Activated T-cell treated with anti-CD3 and anti-CD28 coated beads, Interleukin-2, amount 50 U/mL, for 48 hours (primary cell): ENCODE measurements at places on chromosomes 2 and 18.

DNA sequence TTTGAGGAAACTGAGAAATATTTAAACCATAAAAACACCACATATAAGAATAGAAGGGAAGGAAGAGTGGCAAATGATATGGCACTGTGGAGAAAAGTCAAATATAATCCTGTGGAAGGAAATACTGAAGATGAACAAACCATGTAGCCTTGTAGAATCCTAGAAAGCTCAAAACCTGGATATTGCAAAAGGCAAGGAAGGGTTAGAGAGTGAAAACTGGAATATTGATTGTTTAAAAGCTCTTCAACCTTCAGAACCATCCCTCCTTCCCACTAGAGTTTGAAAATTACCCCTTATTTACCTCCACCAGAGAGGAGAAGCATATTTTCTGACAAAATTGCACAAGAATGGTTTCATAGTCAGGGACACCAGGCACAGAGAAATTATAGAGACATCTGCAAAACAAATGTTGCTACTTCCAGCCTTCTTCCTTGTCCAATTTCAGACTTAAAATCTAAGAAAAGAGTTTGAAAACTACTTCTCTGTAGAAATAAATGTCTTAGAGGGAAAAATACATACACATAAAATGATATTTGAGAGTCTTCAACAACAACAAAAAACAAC, 48.0 kb downstream of the ANTXR1 start:
- DNase-seq: no peak

- no peak for DNase-seq
Observed at GRCh38 chr2:48253301-48253700, 276.7 kb upstream of the STON1 start.

DNA sequence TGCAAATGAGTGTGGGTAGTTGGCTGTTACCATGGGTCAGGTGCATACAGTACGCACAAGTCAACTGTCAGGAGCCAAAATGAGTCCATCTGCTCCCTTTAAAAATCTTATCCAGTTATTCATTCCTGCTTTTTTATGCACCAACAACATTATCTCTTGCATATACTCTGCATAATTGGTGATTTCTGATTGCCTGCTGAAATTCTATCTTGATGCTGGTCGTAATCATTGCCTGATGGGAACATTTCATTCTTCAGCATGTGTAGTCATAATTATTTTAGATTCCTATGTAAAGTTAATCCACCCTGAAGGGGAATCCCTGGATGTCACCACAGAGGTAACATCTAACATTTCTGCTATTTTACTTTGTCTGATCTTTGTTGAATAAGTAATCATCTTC, 102.2 kb upstream of the RND3 start:
- DNase-seq: no peak

DNA sequence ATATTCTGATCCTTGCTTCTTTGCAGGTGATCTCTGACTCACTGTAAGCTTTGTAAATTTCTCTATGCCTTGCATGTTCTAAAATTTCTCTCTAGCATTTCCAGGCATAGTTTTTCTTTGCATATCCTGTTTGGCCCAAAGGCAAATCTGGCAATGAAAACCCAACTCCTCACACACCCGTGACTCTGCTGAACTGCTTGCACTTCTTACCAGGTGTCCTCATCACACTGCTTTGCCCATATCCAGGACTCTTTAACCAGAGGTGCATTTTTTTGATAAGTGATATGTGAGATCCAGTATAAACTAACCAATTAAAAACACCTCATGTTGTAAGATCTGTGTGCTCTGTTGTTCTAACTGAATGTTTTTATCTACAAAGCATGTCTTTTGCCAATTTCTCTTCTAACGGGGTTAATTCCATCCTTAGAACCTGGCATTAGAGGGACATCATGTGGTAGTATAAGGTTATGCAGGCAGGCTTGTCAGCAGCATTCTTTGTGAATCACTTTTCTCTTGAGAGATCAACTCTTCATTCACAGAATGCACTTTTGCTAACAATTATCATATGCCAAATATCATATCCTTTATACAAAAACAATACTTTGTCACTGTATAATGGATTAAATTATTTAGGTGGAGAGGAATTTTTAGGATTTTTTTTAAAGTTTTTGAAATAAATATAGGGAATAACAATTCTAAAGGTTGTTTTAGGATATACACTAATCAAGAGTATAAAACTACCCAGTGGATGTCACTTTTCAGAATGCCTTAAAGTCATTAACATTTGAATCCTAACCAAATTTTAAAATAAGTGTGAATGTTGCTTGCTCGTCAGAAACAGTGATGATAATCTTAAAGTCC, 20.8 kb upstream of the TMX3 start:
- no peak for DNase-seq

- no peak for DNase-seq
Observed at GRCh38 chr2:148027822-148028221, 6.9 kb downstream of the MBD5 start.

GRCh38 chr2:102112271-102112670, 30.3 kb upstream of the IL1R1 start:
- no peak for DNase-seq

- DNase-seq: no peak
Observed at GRCh38 chr2:126888046-126888445, 10.6 kb upstream of the TEX51 start.

- no peak for DNase-seq
Observed at GRCh38 chr2:239279508-239280295, 121.1 kb downstream of the HDAC4 start.

- no peak for DNase-seq
Observed at GRCh38 chr2:95240091-95240490, 32.8 kb downstream of the ZNF892 start.

DNA sequence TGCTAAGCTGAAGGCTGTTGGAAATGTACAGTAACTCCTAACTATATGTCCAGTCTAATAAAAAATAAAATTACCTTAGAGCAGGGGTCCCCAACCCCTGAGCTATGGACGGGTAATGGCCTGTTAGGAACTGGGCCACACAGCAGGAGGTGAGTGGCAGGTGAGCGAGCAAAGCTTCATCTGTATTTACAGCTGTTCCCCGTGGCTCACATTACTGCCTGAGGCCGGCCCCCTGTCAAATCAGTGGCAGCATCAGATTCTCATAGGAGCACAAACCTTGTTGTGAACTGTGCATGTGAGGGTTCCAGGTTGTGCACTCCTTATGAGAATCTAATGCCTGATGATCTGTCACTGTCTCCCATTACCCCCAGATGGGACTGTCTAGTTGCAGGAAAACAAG, 73.1 kb upstream of the CXCR4 start:
- DNase-seq: no peak

GRCh38 chr2:43005975-43006833, 213.8 kb upstream of the HAAO start:
- DNase-seq: no peak

DNA sequence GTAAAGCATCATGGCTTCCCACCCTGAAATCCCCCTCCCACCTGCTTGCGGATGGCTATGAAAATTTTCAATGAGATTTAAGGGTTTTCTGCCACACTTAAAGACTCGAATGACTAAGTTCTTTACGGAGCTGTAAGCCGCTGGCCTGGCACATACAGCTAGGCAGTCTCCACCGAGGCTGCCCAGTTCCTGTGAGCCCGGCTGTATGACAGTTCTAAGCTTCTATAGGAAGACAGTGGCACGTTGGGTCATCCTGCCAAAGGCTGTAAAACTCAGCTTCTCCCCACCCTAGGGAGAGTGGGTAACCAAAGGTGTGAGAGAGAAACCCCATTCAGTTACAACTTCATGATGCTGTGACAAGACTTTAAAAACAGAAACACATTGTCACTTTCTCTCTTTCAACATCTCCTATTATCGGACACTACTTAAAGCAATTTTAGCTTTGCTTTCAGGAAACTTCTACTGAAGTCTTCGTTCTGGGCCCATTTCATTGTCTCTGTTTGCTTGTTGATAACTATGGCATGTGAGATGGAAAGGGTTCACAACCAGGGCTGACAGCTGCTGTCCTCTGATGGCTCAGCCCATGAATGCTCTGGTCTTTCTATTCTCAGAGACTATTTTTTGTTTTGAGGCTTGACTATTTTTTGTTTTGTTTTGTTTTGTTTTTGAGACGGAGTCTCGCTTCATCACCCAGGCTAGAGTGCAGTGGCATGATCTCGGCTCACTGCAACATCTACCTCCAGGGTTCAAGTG, 7.1 kb downstream of the CASP8 start:
- DNase-seq: no peak

GRCh38 chr2:123597988-123598387, 427.1 kb upstream of the CNTNAP5 start:
- no peak for DNase-seq

DNA sequence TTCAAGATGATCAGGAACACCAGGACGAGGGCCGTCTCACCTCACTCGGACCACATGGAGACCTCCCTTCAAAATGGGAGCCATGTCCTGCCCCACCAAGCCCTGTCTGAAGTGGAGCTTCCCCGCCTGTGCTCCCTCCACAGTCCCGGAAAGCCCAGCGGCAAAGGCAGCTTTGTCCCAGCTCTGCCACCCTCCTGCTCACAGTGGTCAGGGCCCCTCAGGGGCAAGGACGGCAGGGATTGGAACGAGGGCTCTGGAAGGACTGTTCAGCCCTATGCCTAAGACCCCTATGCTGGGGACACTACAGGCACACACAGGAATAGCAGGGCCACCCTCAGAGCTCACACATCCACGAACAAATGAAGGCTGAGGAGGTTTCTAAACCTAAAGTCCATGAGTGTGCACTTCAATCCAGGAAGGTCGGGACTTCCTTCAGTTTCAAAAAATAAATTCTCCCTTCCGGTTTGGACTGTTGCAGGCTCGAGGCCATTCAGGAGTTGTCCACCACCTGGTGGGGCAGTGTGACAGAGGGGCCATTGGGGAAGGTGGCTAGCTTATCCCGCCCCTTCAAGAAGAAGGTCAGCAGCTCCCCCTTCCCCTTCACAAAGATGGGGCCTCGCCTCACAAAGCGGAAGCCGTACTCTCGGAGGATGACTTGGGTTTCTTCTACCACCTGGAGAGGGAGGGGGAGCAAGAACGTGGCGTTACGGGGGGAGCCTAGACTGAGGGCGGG, 26.4 kb downstream of the CENPO start:
- peak; percentile 15 for DNase-seq

DNA sequence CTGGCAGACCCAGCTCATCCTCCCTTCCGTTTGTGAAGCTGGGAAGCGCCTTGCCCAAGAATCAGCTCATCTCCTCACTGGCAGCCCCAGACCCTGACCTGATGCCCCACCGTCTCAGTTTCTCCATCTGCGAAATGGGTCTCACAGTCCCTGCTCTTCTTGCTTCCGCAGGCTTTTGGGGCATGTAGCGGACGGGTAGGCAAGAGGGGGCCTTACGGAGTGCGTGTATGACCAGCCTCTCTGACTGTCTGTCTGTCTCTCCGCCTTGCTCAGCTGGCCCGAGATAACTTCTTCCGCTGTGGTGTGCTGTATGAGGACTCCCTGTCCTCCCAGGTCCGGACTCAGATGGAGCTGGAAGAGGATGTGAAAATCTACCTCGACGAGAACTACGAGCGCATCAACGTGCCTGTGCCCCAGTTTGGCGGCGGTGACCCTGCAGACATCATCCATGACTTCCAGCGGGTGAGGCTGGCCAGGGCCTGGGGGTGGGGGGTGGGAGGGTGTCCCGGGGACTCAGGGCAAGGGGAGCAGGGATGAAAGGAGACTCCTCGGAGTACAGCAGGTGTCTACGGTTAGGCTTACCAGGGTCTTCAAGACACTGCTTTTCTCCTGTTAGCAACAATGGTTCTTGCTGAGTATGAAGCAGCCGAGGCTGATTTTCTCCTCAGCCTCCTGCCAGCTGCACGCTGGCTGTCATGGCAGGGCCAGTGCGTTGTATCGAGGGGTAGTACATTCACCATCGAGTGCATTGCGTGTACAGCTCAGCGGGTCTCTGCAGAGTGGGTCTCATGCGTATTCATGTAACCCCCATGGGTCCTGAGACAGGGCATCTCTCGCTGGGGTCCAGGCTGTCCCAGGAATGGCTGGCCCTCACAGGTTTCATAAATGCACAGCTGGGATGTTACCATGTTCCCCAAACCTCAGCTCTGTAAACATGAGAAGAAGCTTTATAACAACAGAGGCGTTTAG, 10.9 kb downstream of the ITM2C start:
- DNase-seq: no peak

- peak; percentile 60 for DNase-seq
Observed at GRCh38 chr2:37561615-37562569, 109.5 kb downstream of the CDC42EP3 start.

DNA sequence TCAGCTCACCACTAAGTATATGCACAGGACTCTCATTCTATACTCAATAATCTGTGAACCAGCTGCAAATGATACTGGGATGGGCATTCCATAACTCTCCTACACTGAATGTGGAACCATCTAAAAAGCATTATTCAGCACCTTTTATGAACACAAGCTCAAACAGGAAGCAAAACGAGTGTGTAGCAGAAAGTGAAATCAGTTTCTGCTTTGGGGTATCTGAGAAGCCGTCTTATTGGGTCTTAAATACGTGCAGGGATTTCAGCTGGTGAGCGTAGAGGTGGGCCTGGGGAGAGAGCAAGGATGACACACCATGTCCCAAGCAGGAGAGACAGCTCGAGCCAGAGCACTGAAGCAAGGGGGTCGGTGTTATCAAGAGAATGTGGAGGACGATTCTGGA, 120.0 kb upstream of the TTN start:
- DNase-seq: no peak

GRCh38 chr2:45909677-45910191, 258.3 kb downstream of the PRKCE start:
- DNase-seq: no peak

- no peak for DNase-seq
Observed at GRCh38 chr2:157364257-157364974, 38.8 kb upstream of the ERMN start.

GRCh38 chr18:32379891-32380290, 90.8 kb downstream of the GAREM1 start:
- no peak for DNase-seq

DNA sequence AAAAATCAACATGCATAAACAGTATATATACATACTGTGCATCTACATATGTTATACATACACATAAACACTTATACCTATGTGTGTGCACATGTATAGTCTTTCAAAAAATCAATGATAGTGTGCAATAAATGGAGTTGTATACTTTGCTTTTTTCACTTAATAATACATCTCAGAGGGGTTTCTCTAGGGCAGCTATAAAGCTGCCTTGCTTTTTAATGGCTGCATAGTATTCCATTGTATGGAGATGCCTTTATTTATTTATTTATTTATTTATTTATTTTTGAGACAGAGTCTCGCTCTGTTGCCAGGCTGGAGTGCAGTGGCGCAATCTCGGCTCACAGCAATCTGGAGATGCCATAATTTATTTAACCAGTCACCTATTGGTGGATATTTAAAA, 7.4 kb upstream of the RNF125 start:
- no peak for DNase-seq
